ENCODE measurements at places on chromosomes 3 and 15.

DNA sequence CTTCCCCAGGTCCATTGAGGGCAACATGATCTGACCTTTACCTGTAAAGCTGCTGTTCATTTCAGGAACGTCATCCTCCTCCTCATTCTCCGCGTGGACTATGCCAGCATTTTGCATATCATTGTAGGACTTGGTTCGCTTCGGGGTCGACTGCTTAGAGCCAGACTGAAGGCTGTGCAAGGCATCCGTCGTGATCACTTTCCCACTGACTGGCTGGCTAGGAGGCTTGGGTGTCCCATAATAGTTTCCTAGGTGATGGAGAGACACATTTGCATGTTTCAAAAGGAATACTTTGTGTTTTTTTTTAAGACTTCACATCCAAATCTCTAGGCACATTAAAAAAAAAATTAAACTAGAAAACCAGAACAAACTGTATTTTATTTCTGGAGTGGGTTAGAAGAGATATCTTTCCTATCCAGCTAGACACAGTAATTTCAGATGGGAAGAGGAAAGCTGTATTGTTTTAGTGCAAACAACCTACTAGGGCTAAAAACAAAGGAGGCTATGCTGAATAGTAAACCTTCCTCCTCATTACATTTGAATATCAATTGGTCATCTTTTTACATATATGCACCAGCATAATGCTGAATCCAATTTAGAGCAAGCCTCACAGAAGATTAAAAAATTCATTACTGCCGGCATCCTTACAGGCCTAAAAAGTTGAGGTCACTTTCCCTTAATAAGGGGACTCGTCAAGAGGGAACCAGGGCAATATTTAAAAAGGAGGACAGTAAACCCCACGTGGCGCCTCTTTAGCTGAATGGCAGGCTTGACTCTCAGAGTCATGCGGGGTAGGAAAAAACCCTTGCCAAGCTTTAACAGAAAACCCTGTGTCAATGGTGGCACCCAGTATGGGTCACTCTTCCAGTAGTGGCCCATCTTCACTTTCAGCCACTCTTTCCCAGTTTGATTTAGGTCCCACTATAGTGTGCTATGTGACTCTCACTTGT, 559.9 kb downstream of the MAGI1 start:
- no peak for DNase-seq

GRCh38 chr3:129314386-129315222, 35.9 kb downstream of the HMCES start:
- peak; percentile 94 for DNase-seq

- DNase-seq = no peak
Observed at GRCh38 chr15:25093455-25094029, 138.8 kb downstream of the SNRPN start.

DNA sequence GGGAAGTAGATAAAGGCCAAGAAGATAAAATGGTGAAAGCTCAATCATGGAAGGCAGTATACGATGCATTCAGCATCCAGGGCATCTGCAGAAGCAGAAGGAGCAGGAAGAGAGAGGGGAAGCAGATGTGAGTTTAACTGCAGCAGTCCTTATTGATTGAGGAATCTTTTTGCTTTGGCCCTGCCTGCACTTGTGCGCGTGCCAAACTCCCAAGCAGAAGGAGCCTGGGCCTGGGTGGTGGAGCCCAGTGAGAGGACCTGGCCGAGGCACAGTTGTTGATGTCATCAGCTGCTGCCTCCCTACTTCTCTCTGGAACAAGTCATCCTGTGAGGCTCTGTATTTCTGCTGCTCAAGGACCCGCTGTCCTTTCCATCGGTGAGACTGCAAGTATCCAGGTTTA, 65.5 kb upstream of the ROPN1 start:
- DNase-seq = no peak

Measured in RPMI8226 (cell line).